ENCODE measurements at places on chromosomes 2 and 18.

- DNase-seq: peak; percentile 45
These were observed 289.6 kb downstream of the PTPRM start for GRCh38 chr18:7856733-7857132.

GRCh38 chr2:222180619-222181018 lies 118.2 kb downstream of the PAX3 start:
- no peak for DNase-seq

- peak; percentile 9 for DNase-seq
These were observed at the start of gene SYT4 for GRCh38 chr18:43277164-43277600. Gene SYT4, minus strand, starts transcription at chr18:43277490. Its CDS starts 209 bp downstream, at chr18:43277281.

DNA sequence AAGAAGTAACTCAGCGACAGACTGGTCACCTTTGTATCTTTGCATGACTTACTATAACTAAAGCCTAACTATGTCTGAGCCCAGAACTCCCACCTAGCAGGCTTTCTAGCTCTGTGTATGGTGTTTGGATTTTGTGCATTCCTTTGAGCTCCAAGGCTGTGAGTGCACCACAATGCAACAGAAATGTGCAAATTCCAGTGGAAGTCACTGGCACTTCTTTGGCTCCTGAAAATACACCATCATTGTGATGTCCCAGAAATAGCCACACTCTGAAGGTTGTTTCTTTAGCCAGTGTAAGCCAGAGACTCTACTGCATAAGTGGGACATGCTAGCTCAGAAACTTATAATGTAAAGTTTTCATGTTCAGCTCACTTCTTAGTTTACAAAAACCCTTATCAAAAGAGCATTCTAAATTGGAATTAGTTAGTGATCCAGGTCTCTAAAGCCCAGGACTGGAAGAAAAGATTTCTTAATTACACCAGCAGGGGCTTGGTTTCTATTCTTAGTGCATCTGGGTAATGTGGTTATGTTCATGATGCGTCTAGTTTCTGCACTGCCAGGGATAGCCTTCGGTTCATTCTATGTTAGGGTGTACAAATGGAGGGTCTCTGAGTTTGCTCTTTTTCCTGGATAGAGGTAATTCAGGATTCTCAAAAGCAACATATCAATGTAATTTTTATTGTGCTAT lies 1239.5 kb upstream of the ZEB2 start:
- DNase-seq: peak; percentile 52

DNA sequence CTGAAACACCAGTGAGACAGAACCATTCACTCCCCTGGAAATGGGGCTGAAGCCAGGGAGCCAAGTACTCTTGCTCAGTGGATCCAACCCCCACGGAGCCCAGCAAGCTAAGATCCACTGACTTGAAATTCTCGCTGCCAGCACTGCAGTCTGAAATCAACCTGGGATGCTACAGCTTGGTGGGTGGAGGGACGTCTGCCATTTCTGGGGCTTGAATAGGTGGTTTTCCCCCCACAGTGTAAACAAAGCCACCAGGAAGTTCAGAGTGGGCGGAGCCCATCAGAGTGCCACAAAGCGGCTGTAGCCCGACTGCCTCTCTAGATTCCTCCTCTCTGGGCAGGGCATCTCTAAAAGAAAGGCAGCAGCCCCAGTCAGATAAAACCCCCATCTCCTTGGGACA lies 292.8 kb downstream of the LNPK start:
- no peak for DNase-seq

Measured in EH (cell line).